EH (cell line): ENCODE measurements at places on chromosomes 3 and 15.

DNA sequence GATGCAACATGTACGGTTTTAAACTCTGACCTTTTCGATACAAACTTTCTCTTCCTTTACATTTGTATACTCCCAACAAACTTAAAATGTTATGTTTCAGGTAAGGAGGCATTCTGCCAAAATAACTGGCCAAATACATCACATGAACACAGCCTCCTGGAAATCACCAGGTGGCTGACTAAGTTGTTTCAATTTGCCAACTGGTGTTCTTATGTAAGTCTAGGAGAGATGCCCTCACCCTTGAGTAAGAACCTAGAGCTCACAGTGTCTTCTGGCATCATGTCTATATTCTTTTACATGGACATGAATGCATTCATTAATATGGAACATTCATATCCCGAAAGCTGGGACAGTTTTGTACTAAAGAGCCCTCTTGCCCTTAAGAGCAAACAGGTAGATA lies 341.1 kb upstream of the NR2F2 start:
- no peak for DNase-seq

- DNase-seq: no peak
Measured at GRCh38 chr3:118036215-118036614, 998.4 kb downstream of the IGSF11 start.

DNA sequence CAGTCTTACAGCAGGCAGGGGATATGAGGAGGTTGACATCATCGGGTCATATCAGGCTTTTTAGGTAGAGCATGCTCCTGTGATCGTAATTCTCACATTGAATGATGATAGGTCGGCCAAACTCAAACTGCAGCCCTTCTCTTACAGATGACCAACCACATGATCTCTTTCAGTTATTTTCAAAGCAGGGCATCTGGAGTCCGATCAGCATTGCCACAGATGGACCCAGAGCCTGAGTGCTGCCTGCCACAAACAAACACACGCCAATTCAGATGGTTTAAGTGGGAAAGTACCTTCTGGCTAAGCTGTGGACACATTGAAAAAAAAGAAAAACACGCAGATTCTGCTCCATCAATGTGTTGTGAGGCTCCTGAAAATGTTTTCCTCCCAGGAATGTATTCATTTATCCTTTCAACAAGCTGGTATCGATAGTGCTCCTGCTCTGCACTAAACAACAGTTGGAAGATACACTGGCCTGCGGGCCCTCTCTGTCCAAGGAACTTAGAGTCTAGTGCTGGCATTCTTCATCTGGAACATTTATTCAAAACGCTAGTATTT lies 31.2 kb downstream of the ARPP21 start:
- DNase-seq: no peak

GRCh38 chr3:7288133-7288532 lies 427.2 kb downstream of the GRM7 start:
- DNase-seq: no peak

DNA sequence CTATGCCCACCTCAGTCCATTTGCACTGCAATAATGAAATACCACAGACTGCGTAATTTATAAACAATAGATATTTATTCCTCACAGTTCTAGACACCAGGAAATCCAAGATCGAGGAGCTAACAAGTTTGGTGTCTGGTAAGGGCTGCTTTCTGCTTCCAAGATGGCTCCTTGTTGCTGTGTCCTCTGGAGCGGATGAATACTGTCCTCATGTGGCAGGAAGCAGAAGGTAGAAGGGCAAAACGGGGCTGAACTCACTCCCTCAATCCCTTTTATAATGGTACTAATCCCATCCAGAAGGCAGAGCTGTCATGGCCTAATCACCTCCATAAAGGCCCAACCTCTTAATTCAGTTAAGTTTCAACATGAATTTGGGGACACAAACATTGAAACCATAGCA lies 75.3 kb downstream of the P2RY1 start:
- no peak for DNase-seq

- peak; percentile 46 for DNase-seq
Measured at GRCh38 chr3:34676436-34676835, 878.0 kb downstream of the PDCD6IP start.

DNA sequence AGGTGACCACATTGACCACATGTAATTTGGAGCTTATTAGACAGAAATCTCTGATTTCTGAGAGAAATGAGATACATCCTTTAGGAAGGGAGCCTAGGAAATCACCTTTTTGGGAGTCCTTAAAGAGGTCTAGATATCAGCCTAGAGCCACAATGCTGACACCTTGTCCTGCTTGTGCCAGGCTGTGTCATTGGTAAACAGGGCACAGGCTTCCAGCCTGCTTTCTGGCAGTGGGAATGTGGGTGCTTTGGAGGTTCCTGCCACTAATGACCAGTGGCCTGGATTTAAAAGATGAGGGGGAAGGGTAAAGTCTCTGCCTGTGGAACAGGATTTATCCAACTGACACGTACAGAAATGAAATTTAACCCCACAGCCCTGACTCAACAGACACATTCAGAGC lies 169.8 kb upstream of the KBTBD8 start:
- DNase-seq: no peak

GRCh38 chr3:52880474-52880873 lies 16.9 kb downstream of the STIMATE start:
- no peak for DNase-seq

- DNase-seq: no peak
Measured at GRCh38 chr3:171948674-171949073, 90.7 kb upstream of the FNDC3B start.

- DNase-seq: no peak
Measured at GRCh38 chr3:46921041-46921440, 43.5 kb downstream of the PTH1R start.

GRCh38 chr3:105722943-105723556 lies 145.8 kb downstream of the CBLB start:
- no peak for DNase-seq

- no peak for DNase-seq
Measured at GRCh38 chr15:60480149-60480548, 1.2 kb upstream of the ICE2 start.

GRCh38 chr3:141240286-141240685 lies 8.7 kb downstream of the PXYLP1 start:
- DNase-seq: no peak

DNA sequence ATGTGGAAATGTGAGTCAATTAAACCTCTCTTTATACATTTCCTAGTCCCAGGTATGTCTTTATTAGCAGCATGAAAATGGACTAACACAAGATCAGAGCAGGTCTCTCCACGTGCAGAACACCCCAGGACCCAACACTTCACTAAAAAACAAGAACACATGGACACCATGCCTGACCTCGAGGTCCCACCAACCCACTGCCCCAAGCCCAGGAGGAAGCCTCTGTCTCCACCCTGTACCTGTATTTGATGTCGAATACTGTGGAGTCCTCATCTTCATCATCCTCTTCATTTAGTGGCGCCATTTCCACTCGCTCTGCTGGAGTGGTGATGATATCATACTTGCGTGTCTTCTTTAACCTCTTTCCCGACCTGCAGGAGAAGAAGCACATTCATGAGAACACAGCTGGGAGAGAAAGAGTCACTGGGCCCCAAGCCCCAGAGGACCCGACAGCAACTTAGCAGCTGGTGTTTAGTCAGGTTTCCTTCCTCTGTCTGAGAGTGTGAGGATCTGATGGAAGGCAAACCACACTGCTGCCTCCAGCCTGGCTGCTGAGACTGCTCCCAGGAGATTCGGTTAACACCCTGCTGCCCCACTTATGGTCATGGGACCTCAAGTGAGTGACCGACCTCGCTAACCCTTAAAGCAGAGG lies 25.5 kb downstream of the FAM174B start:
- DNase-seq: no peak

GRCh38 chr3:194871864-194872668 lies 186.4 kb downstream of the FAM43A start:
- peak; percentile 78 for DNase-seq

DNA sequence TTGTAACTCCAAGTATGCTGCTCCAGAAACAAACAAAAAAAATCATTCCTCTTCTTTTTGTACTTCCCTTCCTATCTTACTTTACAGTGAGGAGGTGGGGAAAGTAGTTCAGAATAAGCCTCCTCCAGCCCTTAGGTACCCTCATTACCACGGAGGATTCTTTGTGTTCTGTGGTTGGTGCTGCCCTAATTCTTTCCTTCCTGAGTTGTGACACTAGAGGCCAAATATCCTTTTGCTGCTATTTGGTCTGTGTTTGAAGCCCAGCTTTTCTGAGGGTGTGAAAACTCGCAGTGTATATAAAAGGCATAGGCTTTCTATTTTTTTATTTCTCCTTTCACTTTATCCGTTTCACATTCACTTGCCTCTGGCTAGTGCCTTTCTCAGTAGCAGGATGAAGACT lies 98.2 kb downstream of the HHLA2 start:
- no peak for DNase-seq

- DNase-seq: no peak
Measured at GRCh38 chr3:52084954-52085680, 28.7 kb upstream of the DUSP7 start.

DNA sequence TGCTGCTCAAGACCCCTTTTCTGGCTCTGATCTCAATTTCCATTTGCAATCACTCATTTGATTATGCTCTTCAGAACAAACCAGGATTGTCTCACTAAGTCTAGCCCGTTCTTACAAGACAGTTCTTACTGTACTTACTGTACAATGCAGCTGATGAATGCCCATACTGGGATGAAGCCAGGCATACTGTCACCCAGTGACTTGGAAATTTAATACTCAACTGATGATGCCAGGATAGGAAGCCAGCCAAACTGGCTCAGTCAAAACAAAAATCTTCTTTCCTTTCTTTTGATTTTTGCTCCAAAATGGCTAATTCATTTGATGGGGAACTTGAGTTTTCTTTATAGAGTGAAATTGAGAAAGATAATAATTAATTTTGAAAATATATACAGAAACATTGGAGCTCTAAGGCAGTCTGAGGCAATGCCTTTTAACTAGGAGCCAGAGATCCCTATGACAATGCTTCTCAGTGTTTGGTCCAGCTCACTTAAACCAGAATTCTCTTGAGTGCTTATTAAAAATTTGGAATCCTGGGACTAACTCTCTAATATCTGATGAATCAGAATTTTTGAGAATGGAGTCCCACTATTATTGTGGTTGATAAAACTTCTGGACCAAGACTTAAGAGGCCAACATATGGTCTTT lies 265.6 kb upstream of the THBS1 start:
- peak; percentile 31 for DNase-seq

DNA sequence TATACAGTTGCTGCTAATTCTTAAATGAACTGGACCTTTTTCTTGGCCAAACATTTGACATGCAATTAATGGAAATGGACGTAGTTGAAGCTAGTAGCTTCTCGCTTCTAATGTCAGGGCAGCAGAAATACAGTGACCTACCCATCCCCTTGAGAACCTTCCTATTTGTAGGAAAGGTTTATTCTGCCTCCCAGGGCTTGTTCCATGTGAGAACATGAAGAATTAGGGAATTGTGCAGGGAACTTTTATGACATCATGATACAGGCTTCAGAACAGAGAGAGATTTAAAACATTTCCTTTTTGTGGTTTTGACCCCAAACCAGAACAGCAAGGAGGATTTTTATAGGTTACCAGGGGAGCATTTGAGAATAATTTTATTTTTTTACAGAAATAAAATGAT lies 406.6 kb upstream of the PPP2R3A start:
- peak; percentile 21 for DNase-seq

- peak; percentile 78 for DNase-seq
Measured at GRCh38 chr15:89401631-89402517, 67.2 kb upstream of the POLG start.

DNA sequence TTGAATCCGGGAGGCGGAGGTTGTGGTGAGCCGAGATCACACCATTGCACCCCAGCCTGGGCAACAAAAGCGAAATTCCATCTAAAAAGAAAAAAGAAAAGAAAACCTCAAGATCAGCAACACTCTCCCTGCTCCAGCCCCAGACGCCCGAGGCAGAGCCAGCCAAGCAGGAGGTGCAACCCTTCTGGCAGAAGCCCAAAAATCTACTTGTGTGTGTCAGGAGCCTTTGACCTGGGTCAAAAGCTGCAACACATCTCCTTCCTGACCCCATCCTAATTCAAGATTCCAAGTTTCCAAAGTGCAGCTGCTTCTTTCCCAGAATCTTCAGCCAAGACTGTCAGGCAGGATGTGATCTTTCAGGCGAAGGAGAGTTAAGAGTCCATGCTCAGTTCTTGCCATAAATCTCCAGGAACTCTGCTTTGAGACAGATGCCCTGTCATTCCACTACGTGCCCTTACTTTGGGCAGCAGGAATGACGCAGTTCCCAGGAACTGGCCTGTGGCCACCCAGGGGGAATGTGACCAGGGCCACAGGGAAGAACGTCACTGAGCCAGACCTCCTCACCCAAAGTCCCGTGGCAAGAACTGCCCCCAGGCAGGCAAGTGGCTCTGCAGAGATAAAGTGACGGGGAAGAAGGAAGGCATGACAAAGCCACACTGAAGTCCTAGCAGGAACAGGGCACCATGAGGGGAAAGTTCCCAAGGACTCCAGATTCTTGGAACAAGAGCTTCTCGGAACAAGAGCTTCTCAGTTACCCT lies 39.4 kb downstream of the SH3BP5 start:
- peak; percentile 85 for DNase-seq

DNA sequence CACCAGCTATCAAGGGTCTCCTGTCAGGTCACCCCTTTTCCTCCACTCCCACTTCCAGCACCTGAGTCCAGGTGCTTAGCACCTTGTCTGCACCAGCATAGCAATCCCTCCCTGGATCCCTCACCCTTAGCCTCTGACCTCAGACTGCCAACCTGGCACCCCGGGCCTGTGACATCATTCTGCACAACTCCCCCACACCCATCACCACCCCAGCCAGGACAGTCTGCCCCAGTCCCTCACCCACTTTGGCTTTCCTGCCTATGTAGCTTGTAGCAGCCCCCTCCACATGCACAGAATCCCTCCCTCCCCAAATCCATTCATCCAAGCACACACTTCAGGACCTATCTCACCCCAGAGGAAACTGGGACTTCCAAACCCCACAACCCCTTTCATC lies 819 bp upstream of the PLXNB1 start:
- no peak for DNase-seq

DNA sequence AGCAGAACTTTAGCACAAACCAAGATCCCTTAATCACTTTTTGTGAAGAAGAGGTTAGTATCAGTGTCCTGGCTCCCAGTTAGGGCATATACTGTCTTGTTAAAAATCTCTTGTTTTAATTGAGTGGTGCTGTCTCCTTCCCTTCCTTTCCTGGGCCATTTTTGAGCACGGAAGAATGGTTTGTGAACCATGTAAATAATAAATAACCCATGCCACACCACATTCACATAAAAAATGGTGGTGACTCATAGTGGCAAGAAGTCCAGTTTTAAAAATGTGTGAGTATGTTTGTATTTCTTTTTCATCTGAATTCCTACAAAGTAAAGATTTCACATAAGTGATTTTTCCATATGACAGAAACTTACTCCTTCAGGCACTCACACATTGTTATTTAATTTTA lies 59.1 kb upstream of the SPRED1 start:
- peak; percentile 46 for DNase-seq

DNA sequence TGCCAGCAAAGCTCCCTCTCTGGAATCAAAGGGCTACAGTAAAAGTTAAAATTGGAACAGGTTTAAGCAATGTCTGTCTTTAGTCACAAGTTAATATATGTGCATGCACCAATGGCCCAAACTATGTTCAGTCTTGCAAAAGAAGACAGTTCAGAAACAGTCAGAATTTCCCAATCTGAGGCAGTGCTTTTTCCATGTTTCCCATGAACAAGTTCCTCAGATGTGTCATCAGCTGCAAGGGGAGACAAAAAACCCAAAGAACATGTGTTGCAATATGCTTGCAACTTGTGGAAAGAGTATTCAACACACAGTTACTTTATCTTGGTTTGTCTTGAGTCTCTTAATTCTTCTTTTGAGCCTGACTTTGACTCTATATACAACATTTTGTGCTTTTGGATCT lies 148.4 kb downstream of the USP13 start:
- DNase-seq: peak; percentile 82
